ENCODE measurements at places on chromosomes 7 and 10.

- DNase-seq = no peak
Observed at GRCh38 chr7:97506728-97507127, 225.2 kb upstream of the TAC1 start.

- DNase-seq = no peak
Observed at GRCh38 chr7:128405471-128406313, 4.1 kb downstream of the IMPDH1 start.

DNA sequence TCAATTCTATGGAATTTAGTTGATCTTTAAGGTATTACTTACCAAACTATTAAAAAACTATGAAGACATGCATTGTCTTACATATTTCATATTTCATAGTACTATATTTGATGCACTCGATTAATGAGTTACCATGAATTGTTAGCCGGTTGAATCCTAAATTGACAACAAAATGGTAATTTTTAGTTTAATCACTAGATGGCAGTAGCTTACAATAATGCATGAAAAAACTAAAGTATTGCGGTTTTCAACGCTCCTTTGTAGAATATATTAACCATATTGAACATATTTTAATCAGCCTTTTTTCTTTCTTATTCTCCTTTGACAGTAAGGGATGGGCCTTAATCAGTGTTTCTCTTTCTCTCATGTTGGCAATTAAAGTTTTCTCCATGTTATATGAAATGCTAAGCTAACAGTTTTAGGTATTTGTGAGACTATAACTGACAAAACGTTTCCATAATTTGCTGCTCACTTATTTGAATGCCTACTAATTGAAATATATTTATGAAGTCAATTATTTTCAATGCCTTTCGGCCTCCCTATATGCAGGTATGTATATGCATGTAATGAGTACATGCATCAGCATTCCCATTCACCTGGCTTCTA is 48.5 kb upstream of the ARL4A start:
- DNase-seq = no peak

GRCh38 chr10:21260506-21261149 is 264.9 kb downstream of the SKIDA1 start:
- no peak for DNase-seq

- DNase-seq = no peak
Observed at GRCh38 chr7:13991791-13992595, 2.5 kb upstream of the ETV1 start.

DNA sequence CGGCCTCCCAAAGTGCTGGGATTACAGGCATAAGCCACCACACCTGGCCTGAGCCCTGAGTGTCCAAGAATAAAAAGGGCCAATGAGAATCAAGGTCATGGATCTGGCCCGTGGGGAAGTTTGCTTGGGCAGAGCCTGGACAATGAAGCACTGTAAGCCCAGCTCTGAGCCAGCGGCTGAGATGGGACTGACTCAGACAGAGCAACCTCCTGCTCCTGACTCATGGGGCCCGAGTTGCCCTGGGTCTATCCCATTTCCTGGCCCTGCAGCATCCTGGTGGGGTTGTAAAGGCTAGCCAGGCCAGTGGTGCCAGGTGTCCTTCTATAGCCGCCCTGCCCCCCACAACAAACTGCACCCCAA is 5.2 kb upstream of the MYH16 start:
- no peak for DNase-seq

DNA sequence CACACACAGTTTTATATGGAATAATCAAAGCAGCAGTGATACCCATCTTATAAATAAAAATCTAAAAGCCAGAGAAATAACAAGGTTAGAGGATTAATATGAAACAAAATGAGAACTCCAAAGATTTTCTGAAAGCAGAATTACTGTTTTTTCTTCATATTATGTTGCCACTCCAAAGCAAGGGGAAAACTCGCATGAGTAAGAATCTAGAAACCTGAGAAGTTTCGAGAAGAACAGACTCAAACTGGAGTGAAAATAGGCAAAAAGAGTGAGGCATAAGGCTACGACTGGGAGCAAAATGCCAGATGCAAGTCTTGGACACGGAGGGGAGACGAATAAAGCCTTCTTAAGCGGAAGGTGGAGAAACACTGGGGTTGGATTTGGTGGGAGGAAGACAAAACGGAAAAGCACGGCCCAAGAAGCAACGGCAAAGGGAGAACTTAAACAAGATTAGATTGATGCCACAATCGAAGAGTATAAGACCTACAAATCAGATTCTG is 923 bp downstream of the TNPO3 start:
- no peak for DNase-seq

DNA sequence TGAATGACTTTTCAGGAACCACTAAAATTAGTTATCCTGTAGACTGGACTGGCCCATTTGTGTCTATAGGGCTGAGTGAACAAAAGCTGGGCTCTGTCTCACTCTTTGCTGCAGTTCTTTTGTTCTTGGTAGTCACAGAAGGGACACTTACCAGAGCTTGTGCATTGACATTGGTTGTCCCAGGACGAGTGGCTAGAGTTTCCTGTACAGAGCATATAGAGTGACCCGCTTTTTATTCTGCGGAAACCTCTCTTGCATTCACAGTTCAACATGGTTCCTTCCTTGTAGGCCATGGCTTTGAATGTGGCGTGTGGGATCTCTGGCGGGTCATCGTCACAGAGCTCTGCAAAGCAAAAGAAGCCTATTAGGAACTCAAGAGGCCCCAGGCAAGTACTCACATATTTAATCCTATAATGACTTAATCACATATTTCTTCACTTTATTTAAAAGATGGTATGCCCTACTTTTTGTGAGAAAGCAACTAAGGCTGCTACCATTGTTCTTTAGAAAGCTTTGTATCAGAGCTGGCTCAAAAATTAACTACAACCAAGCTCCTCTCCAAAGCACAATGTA is 36.4 kb downstream of the IL2RA start:
- DNase-seq = no peak

- no peak for DNase-seq
Observed at GRCh38 chr7:65269150-65269856, 104.4 kb upstream of the ZNF92 start.

- DNase-seq = no peak
Observed at GRCh38 chr7:140562926-140563481, 77.6 kb downstream of the DENND2A start.

GRCh38 chr10:18066947-18067346 is 73.3 kb upstream of the CACNB2 start:
- no peak for DNase-seq

DNA sequence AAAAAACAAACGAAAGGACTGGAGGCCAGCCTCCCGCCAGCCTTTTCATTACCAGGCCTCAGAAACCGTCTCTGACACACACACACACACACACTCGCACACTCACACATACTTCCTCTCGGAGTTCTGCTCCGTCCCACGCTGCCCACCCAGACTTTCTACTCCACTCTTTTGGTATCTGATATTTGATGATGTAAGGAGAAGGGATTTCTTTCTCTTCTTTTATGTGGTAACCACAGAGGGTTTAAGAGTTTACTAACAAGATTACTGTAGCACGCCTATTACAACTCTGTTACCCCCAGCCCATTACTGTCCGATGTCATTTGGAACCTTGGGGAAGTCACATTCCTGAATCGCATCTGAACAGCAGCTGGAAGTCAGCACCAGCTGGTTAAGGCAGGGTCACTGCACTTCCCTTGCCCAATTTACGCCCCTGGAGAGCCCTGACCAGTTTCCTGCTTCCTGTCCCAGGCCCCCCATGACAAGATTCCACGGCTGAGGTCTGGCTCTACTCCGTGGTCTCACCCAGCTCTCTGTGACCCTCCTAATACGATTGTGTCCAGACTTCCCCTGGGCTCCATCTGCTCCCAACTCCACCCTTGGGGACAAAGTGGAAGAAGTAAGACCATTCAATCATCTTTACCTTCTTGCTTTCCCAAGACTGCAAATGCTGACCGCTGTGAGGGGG is 1.1 kb downstream of the DENND2A start:
- DNase-seq = no peak

- DNase-seq = no peak
Observed at GRCh38 chr10:93346694-93347093, 135.4 kb downstream of the MYOF start.

- no peak for DNase-seq
Observed at GRCh38 chr10:82240408-82240807, 365.4 kb downstream of the NRG3 start.

GRCh38 chr10:4022473-4022872 is 237.5 kb upstream of the KLF6 start:
- DNase-seq = no peak

- DNase-seq = no peak
Observed at GRCh38 chr7:29866490-29866930, 60.2 kb downstream of the WIPF3 start.

- DNase-seq = no peak
Observed at GRCh38 chr7:148650232-148650858, 48.4 kb upstream of the CUL1 start.

GRCh38 chr7:45892407-45893035 is 4.2 kb downstream of the IGFBP1 start:
- DNase-seq = no peak

DNA sequence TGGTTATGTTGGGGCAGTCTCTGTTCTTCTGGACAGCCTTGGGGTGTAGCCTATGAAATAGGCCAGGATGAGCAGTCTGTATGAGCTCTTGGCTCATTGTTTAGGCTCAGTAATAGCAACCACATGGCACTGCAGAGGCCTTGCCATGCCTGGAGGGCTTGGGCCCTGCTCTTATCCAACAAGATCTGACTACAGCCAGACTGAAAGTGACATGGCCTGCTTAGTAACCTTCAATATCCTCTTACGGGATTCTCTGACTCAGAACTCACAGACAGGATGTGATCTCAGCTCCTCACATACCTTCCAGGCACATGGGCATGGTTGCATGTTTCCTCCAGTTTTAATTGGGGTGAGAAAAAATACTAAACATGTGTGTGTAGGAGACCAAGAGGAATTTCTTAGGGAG is 289.3 kb downstream of the PTEN start:
- no peak for DNase-seq

DNA sequence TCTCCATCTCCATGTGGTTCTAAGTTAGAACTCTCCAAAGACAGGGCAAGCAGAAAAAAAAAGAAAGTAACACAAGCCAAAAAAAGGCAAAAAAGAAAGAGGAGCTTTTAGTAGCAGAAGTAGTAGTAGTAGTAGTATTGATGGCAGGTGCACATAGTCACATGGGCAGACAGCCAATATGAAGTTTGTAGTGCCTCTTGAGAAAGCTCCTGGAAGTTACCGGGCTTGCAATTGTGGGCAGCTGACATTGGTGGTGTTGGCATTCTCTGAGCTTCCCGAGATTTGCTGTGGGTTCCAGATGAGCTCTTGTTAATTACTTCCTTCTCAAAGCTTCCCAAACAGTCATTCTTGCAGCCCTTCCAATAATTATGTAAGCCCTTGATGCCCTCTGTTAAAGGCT is 1128.5 kb downstream of the TYW1 start:
- no peak for DNase-seq

DNA sequence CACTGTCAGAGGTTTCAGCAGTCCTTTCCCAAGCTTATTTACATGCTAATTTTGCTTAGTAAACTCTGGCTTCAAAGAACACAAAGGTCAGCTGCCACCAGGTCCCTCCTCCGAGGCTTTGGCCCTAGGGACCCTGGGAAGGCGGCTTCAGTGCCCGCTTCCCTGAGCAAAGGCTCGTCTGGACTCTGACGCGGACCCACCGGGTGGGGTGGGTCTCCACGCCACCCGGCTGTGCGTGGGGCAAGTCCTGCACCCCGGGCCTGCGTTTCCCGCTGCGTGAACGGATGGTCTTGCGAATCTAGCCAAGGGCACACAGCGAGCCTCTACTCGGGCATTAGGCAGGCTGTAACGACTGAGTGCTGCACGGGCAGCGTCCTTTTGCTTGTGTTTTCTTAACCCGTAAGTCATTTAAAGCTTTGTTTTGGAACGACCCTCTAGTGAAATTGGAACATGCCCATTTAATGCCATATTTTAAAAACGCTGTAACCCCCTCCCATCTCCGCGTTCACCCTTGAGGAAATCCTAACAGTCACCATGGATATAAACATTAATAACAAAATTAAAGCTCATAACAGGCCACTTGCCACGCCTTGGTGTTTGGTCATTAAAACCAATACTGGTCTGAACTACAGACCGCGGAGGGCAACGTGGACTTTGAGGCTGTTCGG is 828 bp downstream of the BNIP3 start:
- no peak for DNase-seq

GRCh38 chr7:18693406-18693805 is 197.9 kb downstream of the HDAC9 start:
- no peak for DNase-seq

- DNase-seq = no peak
Observed at GRCh38 chr7:91344911-91345310, 80.7 kb downstream of the FZD1 start.

- DNase-seq = no peak
Observed at GRCh38 chr7:38481401-38481800, 149.8 kb downstream of the AMPH start.

DNA sequence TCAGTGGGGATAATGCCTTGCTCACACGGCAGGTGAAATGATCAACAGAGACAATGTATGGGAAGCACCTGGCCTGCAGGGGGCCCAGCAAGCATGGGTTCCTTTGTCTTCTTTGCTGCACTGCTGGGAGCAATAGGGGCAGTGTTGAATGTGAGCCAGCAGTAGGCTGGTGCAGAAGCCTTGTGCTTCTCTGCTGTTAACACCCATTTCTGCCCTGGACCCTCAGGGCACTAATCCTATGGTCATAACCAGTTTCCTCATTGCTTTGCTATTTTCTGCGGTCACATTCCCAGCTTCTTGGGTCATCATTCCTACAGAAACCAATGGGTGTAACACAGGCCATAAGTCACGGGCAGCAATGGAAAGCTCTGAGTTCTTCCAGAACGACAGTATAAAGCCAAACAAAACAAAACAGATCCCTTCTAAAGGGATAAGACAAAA is 10.9 kb upstream of the LGI1 start:
- DNase-seq = no peak

- no peak for DNase-seq
Observed at GRCh38 chr10:111435871-111436270, 359.0 kb downstream of the ADRA2A start.

DNA sequence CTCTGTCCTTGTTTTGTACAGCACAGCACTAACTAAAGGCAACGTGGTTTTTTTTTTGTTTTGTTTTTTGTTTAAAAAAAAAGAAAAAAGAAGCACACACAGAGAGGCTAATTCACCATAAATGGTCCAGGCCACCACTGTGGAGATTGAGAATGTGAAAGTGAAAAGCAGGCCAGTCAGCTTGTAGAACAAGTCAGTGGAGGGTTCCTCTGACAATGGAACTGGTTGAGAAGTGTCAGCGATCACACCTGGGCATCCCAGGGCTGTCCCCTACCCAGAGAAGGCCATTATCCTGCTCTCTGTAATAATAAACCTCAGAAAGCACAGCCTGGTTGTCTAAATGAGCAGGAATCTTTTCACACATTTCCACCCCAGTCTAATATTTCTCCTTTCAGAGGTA is 119.6 kb upstream of the ZNF438 start:
- no peak for DNase-seq

- no peak for DNase-seq
Observed at GRCh38 chr10:28169525-28169924, 133.3 kb downstream of the MPP7 start.

- DNase-seq = no peak
Observed at GRCh38 chr10:110613996-110614495, 30.1 kb upstream of the RBM20 start.

Data from cortex of kidney (tissue), 1 donor.